ENCODE measurements at places on chromosomes 6 and 20.

DNA sequence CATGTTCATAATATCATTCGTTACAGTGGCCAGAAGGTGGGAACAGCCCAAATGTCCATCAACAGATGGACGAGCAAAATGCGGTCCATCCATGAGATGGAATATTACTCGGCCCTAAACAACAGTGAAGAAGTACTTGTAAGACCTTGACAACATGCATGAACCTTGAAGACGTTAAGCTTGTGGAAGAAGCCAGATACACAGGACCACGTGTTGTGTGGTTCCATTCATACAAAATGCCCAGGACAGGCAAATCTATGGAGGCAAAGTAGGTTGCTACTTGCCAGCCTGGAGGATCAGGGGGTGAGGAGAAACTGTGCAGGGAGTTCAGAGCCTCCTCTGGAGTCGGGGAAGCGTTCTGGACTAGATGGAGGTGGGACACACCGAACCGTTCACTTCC is 207.1 kb downstream of the ERMARD start:
- no peak for DNase-seq

DNA sequence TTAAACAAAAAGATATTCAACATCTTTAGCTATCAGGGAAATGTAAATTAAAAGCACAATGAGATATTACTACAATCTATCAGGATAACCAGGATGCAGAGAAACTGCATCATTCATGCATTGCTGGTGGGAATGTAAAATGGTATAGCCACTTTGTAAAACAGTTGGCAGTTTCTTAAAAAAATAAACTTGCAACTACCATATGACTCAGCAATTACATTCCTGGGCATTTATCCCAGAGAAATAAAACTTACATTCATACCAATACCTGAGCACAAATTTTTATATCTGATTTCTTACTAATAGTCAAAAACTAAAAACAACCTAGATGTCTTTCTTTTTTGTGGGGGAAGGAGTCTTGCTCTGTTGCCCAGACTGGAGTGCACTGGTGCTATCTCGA is 190.3 kb upstream of the TAB2 start:
- no peak for DNase-seq

- DNase-seq: no peak
These were observed 43.7 kb downstream of the FRK start for GRCh38 chr6:116016846-116017545.

DNA sequence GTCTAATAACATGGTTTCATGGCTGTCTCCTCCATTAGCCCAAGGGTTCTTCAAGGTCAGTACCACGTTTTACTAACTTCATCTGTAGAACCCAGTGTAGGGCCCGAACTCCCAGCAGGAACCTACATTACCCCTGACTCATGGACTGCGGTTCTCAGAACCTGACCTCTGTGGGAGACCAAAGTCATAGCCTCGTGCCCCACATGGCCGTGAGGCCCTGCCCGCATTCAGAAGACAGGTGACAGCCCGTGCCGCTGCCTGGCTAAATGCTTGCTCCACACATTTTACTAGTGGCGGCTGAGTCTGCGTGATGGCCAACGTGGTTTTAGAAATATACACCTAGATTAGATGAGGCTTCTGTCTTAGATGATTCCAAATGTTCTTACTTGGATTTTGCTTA is 94.9 kb downstream of the CDH4 start:
- DNase-seq: no peak

GRCh38 chr6:13513626-13514502 is 26.5 kb upstream of the GFOD1 start:
- no peak for DNase-seq

DNA sequence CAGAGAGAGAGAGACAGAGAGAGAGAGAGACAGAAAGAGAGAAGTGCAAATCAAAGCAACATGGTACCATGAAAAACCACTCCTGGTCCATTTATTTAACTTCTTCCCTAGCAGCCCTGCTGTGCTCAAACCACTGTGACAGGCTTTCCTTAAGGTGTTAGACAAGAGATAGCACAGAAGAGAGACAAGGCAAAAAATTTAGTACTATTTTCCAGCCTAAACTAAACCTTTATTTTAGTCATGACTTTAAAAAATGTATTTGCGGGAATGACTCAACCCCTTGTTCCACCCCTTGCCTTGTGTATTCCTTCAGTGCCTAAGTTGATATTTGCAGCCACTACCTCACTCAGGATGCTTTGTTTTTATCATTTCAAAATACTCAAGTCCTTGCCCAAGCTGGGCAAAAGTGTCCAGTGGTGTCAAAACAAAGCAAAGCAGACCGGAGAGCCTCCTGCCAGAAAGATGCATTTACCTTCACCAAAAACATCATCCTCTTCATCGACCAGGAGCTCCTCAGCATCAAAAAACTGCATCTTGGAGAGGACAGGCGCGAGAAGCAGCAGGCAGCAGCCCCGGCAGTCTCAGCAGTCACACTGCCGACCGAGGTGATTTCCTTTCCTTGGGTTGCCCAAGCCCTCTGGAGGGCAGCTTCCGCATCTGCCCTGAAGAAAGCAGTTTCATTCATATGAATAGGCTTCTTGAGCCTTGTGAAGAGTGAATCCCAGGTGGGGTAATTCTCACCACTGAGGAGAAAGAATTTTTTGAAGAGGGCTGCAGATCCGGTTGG is at the start of gene RIPOR2:
RIPOR2 (minus strand) TSS at position 595 of the 787 bp plus-strand sequence; CDS start at position 533, 62 bp downstream.
- no peak for DNase-seq

- no peak for DNase-seq
These were observed 41.7 kb downstream of the PHF3 start for GRCh38 chr6:63677282-63677681.

DNA sequence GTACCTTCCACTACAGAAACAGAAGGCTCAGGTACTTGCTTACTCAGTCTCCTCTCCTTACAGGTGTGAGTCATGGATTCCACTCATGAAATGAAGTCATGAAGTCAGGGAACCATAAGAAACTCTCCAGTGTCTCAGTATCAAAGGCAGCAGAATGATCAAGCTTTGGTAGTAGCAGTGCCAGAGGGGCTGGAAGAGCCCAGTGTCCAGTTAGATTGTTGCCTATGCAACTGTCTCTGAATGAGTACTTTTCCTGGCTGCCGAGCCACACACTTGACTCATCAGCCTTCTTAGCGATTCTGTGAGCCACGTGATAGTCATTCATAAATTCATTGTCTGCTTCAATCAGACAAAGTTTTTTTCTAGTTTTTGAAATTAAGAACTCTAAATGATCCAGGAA is 52.2 kb upstream of the DTNBP1 start:
- no peak for DNase-seq

DNA sequence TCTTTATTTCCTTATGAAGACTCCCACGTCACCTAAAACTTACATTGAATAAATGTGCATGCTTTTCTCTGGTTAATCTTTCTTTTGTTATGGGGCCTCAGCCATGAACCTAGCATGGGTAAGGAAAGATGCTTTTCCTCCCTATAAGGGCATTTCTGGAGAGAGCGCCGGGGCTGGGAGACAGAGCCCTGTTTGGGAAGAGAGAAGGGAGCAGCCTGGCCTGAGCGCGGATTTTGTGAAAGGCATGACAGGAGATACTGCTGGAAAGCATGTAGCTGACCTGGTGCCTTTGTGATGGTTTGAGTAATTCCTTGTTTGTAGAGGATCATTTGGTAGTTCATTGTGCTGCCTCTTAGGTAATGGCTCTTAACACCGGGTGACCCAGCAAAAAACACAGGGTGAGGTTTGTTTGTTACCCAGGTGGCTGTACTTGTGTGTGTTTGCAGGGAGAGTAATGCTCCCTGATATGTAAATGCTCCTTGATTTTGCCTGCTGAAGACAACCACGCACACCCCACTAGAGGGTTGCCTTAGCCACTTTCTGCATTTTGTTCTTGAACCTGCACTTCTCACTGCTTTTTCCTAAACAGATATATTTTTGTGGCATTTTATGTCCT is 59.2 kb downstream of the ANKRD6 start:
- no peak for DNase-seq

DNA sequence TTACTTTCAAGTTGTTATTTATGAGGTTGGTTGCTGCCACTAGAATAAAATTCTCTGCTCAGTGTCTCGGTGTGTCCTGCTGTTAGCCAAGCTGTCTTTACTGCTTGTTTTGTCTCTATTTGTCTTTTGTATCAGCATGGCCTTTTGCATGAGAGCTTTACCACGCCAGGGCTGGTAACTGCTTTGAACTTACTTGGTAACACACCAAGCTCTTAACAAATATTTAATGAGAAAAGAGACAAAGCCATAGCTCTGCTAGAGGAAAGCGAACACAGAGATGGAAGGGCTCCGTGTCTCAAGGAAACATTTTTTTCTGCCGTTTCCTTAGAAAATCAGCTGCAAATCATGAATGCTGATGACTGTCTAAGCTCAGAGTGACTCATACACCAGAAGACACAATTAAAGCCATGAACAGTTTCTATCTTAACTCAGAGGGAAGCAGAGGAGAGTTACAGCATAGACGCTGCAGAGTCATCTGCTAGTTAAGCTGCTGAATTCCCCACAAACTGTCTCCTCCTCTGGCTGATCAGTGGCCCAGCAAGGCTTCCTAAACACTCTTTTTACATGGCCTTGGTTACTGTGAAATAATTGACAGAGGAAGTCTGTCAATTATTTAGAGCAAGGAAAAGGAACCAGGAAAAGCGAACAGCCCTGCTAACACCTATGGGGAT is 44.8 kb downstream of the AGPAT4 start:
- no peak for DNase-seq
